SK-N-DZ (cell line): ENCODE measurements at places on chromosomes 6 and 20.

DNA sequence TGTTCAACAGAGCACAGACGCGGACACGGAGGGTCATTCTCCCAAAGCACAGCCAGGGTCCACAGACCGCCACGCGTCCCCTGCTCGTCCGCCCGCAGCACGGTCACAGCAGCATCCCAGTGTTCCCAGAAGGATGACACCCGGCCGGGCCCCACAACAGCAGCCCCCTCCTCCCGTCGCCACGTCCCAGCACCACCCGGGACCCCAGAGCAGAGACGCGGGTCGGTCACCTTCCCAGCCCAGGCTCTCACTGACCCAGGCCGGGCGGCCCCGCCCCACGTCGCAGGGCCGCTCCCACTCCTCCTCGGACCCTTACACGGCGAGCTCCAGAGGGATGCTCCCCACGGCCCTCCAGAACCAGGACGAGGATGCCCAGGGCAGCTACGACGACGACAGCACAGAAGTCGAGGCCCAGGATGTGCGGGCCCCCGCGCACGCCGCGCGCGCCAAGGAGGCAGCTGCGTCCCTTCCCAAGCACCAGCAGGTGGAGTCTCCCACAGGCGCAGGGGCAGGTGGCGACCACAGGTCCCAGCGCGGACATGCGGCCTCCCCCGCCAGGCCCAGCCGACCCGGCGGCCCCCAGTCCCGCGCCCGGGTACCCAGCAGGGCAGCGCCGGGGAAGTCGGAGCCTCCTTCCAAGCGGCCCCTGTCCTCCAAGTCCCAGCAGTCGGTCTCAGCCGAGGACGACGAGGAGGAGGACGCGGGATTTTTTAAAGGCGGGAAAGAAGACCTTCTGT is 64.3 kb downstream of the FNDC1 start:
- no peak for DNase-seq

- no peak for DNase-seq
Measured at GRCh38 chr20:32976746-32977145, 27.5 kb downstream of the SUN5 start.

DNA sequence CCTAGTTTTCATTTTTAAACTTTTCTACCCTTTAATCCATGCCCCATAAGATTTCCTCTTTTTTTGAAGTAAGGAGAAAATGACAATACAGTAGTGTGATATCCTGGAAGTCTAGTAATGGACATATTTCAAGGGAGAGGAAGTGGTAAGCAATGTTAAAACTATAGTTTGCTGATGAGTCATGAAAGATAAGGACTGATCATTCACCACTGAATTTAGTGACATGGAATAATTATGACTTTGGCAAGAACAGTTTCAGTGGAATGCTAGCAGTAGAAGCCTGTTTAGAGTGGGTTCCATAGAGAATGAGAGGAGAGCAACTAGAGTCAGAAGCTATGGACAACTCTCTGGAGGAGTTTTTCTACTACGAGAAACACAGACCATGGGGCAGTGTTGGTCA is 24.9 kb upstream of the SLC2A12 start:
- DNase-seq, result no peak

DNA sequence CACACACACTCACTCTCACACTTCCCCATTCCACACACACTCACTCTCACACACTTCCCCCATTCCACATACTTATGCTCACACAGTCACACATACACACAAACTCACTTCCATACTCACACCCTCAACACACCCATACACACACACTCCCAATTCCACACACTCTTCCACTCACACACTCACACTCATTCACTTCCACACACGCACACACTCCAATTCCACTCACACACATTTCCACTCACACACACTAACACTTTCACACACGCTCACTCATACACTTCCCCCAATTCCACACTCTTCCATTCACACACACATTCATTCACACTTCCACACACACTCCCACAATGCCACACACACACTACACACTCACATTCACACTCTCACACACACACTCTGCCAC is 8.0 kb upstream of the OSBPL2 start:
- no peak for DNase-seq

DNA sequence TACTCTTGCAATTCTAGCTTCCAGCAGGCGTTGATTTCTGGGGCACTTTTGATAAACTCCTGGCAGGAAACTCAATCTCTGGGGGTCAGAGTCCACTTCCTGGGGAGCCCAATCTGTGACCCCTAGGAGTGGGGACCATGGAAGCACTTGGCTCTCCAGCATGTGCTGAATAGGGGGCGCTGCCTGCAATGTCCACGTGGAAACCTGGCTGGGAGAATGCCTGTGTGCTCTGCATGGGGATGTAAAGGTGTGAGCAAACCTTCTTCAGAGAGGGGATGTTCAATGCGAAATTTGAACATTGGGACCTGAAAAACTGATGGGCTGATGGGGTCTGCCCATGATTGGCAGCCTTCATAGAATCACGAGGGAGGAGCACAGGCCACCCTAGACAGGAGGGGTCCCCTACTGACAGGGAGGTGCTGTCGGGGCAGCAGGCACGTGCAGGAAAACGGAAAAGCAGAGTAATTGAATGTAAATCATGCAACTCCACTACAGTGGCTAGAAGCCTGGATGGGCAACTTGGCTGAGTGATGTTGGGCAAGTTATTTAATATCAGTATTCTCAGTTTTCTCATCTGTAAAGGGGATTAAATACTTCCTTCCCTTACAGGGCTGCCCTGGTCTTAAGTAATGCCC is 47.8 kb downstream of the CEP43 start:
- no peak for DNase-seq

DNA sequence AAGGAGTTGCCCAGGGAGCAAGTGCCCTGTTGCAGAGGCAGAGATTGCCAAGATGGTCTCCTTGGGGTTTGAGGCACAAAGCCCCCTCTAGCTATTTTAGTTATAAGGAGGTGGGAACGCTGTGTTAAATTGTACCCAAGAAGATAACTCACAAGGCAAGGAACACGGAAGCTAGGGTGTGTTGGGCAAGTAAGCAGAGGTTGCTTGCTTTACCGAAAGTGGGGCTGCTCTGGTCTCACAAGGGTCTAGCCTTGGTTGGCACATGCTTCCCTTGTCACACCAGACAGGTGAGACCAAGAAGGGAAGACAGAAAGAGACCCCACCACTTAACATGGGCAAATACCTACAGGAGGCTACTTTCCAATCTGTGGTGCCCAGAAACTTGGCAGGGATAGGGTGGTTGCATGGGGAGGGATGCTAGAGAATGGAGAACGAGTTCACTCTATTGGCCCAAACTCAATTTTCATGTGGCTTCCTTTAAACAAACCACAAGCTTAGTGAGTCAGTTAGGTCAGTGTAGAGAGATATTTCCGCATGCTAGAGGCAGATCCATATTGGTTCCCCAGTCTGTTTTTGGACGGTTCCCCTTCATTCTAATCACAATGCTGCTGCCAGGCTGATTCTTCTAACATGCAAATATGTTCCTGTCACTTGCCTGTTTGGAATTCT is 42.4 kb downstream of the PLAGL1 start:
- no peak for DNase-seq

DNA sequence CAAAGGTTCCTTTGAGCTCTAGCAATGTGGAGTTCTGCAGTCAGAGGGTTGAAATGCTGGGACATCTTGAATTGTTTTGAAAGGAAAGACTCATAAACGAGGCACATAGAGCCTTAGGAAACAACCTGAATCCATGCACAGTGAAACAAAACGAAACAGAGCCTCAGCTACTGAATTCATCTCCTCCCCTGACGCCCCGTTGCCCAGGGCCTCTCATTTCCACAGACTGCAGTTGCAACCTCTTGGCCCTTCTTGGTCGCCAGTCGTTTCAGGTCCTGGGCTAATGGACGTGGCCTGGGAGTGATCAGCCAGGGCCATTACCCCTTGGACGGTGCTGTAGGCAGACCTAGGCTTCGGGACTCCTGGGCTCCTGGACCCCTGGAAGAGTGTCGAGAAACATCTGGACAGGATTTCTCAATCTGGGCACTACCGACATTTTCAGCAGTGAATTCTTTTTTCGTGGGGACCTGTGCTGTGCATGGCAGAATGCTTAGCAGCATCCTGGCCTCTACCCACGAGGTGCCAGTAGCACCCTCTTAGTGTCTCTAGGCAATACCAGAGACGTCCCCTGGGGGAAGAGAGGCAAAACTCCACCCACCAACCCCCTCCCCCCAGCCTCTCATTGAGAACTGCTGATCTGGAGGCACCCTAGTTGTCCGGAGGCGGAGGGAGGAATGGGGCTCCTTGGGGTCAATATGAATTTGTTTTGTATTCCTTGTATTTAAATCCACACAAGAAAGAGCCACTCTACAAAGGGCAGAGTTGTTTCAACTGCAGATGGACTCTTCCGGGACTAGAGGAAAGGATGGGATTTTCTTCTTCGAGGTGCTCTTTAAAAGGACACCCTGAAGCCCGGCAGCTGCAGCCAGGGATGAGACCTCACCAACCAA is 50.2 kb downstream of the TMEM242 start:
- peak; percentile 65 for DNase-seq
